AG08395 (cell line): ENCODE measurements at places on chromosomes 2 and 18.

DNA sequence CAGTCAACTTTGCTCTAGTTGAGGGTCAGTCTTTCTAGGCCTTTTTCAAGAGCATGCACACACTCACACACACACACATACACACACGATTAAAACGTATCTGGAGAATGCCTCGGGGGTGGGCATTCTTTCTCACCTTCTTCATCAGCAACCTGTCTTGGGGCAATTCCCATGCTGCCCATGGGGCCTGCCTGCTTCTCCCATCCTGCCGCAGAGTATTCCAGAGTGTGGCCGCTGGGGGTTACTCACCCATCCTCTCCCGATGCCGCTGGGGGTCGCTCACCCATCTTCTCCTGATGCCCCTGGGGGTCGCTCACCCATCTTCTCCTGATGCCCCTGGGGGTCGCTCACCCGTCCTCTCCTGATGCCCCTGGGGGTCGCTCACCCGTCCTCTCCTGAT, 10.8 kb upstream of the ALLC start:
- DNase-seq: no peak

- DNase-seq: peak; percentile 92
These were observed 141.9 kb upstream of the LGALSL start for GRCh38 chr2:64311948-64312621.

GRCh38 chr2:119689218-119689617, 10.2 kb downstream of the TMEM177 start:
- no peak for DNase-seq

DNA sequence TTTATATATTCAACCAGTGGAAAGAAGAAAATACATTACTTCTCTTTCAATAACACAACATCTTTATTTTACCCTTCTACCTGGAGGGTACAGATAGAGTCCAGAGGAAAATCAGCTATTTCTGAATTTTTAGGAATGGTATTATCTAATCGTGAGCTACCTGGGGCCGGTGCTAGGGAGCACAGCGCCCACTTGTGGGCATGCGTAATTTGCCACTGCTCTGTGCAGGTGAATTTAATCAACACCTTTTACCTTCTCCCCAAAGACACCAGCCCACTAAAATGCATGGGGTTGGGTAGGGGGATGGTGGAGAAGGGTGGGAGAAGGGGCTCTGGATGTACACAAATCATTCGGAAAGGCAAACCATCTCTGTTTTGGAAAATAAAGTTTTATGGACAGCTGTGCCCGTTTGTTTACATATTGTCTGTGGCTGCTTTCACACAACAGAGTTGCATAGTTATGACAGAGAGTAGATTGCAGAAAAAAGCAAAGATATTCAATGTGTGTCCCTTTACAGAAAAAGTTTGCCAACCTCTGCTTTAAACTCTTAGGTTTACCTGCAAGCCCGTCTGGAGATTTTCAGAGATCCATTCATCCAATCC, 51.5 kb upstream of the DCC start:
- no peak for DNase-seq
